Stimulated activated CD8-positive, alpha-beta memory T cell treated with anti-CD3 and anti-CD28 coated beads, Interleukin-4, amount 100 ng/mL, for 1 hour (primary cell): ENCODE measurements at places on chromosomes 6 and 20.

- no peak for DNase-seq
These were observed 247.8 kb downstream of the KCNQ5 start for GRCh38 chr6:72869621-72870020.

- DNase-seq: no peak
These were observed 3.2 kb downstream of the MDFI start for GRCh38 chr6:41641352-41641925.

DNA sequence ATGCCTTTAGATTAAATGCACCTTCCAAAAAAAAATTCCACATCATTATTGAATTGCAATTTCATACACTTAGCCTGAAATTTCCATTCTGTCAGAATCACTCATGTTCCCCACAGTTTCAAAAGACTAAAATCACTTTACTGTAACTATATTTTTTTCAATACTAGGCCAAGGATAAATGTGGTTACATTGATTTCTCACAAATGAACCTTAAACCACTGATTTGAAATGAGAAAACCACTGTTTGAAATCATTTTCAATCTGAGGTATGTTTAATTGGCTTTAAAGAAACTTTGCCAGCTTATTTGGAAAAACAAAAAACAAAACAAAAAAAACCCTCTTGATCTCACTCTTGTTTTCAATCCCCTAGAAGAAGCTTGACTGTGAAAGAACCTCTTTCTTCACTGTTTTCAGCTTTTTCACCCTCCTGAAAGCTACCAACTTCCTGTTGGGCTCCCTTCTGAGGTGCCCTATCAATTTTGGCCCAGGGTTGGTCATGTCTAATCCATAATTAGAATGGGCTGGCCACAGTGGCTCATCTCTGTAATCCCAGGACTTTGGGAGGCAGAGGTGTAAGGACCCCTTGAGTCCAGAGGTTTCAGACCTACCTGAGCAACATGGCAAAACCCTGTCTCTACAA, 242.5 kb downstream of the ADGRG6 start:
- no peak for DNase-seq

- DNase-seq: no peak
These were observed 1244.8 kb downstream of the EPHA7 start for GRCh38 chr6:92174398-92175073.

DNA sequence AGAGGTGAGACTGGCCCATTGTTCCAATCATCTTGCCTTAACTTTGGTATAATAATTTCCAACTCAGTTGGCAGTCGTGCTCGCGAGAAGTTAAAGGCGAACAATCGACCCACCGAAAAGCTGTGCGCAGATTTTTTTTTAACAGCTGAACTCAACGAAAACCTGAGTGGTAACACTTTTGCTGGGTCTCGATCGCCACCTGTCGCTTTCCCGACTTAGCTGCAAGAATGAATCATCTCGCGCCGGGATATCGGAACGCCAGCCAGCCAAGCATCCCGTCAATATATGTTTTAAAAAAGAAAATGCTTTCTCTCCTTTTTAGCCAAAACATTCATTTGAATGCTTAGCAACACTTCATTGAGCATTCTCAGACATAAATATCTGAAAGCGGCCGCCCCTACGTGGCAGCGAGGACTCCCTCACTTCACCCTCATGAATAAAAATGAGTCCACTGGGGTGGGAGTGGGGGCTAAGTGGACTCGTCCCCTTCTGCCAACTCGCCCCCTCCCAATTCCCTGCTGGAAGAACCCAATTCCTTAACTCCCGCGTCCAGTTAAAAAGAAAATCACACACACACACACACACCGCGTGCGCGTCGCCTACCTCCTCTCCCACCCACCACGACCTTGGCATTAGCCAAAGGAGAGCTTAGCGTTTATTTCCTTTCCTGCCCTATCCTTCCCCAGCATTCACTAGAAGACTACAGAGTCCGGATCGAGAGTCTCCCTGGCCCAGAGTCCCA, 1.5 kb downstream of the COL12A1 start:
- no peak for DNase-seq

DNA sequence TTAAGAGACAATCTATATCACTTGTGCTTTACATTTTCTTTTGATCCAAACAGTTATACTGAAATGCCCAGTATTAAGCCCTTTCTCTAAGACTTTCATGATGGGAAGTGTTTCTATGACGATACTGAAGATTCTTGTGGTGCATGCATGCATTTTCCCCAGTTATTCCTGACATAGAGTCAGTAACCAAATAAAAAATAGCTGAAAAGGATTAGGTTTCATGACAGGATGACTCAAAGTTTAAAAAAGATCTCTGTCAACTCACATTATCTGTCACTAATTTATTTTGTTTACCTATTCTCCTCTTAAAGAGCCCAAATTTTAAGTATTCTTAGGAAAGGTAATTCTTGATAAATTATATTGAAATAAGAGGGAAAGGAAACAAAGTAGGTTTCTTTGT, 98.4 kb downstream of the SESN1 start:
- DNase-seq: no peak

DNA sequence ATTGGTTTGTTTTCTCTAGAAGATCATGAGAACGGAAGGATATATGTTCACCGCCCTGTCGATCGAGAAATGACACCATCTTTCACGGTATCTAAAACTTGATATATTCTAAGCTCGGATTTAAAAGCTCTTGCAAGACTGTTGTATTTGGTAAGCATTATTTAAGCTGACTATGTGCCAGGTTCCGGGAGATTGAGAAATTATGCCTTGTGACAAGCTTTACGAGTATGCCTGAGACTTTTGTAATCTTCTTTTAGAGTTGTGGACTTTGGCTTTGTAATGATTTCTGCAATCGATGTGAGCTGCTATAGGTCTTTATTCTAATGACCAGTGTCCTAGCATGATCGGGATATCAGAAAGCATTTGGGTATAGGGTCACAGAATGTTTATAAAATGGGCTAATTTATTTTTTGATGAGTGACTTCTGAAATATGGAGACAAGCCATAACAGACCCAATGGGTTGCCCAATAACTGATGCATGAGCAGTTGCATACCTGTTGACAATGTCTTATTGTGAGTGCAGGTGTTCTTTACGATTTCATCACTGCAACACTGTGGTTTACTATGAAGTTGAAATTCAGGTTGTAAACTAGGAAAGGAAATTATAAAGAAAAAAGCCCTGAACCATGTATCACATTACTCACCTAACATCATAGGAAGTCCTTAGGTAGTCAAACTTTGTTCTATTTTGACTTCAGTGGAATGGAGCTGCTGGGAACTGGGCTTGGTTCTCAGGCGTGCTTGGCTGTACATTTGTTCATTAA, 14.0 kb downstream of the CDH26 start:
- no peak for DNase-seq

DNA sequence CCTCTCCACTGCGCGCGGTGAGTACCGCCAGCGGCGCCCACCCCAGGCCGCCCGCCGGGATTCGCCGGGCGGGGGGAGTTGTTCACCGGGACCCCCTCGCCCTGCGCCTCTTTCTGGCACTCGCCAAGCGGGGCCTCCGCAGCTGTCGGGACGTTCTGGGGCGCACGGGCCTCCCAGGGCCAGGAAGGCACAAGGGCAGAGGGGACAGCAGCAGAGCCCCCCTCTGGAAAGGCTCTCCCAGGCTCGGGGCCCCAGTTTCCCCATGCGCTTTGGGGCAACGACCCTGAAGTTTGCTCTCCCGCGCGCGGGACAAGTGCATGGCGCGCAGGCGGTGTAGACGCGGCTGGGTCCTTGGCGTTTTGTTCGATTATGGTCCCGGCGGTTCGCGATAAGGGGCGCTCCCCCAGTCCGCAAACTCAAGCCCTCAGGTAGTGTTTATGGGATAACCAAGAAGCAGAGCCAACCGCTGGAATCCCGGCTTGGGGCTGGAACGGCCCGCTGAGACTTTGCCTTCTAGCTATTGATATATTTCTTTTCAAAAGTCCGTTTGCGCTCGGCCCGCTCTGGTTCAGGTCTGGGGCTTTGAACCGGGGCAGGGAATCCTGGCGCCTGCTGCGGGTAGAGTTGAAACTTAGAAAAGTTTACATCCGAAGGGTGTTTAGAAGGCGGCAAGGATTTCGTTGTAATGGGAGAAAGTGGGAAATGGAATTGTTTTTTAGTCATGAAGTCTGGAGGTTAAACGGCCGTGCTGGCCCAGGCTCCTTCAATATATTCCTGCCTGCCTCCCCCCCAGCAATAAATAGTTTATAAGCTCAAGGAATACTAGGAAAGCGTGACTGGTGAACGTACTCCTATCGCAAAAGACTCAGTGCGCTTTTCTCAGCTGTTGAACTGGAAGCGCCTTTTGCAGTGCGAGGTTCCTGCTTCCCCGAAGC, 595 bp downstream of the EYA2 start:
- DNase-seq: no peak

GRCh38 chr20:50071039-50071888, 41.7 kb downstream of the UBE2V1 start:
- DNase-seq: peak; percentile 83

DNA sequence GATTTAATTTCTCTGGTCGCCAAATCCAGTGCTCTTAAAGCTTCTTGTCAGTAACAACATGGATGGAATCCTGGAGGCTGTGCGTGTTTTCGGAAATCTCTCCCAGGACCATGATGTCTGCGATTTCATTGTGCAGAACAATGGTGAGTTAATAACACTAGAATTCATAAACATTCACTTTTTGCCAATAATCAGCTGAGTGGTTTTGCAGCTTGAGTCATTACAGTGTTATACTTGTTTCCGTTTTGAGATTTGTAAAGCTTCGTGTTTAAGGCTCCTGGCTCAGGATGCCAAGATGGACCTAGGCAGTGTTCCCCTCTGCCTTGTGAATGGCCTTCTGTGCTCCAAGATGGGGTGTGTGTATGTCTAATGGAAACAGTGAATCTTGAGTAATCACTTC, 113.8 kb downstream of the ARMC2 start:
- no peak for DNase-seq

GRCh38 chr6:26269531-26270485, 95.2 kb upstream of the BTN3A2 start:
- DNase-seq: no peak

- DNase-seq: no peak
These were observed 99.7 kb upstream of the CEP85L start for GRCh38 chr6:118751072-118751471.

- DNase-seq: no peak
These were observed 95.3 kb downstream of the CLVS2 start for GRCh38 chr6:123091091-123091895.

- no peak for DNase-seq
These were observed 6.5 kb downstream of the NCOA7 start for GRCh38 chr6:125797120-125797885.

GRCh38 chr20:11329271-11329670, 588.4 kb upstream of the BTBD3 start:
- no peak for DNase-seq

- DNase-seq: no peak
These were observed 109.5 kb downstream of the TRIM27 start for GRCh38 chr6:28814032-28814976.

DNA sequence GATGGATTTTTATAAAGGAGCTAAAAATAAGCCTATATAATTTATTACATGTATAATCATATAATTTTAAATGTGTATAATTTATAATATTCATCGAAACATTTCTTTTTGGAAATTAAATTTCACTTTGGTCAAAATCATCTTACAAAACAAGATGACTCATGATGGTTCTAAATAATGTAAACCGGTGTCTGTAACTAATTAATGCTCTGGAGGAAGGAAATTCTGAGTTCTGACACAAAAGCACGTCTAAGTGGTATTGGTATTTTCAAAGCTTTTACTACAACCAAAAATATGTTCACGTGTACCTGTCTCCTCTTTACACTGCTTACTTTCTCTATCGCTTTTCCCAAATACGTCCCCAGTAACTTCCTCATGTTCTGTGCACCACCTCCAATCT, 134.1 kb downstream of the MTHFD1L start:
- no peak for DNase-seq

DNA sequence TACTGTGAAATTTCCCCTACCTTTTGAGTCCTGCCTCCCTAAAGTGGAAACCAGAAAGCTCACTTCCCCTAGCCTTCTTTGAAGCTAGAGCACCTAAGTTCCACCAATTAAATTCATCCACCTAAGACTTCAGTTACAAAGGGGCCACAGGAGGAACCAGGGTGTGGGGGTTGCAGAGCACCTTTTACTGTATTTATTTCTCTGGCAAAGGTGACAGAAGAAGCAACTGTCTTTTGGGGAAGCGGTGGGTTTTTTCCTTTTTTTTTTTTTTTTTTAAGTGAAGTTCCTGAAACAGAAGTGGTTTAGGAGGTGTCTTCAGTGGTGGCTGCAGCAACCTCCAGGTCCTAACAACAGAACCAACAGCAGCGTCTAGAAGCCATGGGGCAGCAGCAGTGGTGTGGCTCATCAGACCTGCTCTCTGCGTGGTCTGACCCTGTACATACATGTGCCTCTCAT, 13.1 kb downstream of the PSMB9 start:
- no peak for DNase-seq

GRCh38 chr6:157104803-157105202, 218.5 kb downstream of the TMEM242 start:
- no peak for DNase-seq

GRCh38 chr6:163355426-163355991, 59.0 kb upstream of the QKI start:
- DNase-seq: no peak

DNA sequence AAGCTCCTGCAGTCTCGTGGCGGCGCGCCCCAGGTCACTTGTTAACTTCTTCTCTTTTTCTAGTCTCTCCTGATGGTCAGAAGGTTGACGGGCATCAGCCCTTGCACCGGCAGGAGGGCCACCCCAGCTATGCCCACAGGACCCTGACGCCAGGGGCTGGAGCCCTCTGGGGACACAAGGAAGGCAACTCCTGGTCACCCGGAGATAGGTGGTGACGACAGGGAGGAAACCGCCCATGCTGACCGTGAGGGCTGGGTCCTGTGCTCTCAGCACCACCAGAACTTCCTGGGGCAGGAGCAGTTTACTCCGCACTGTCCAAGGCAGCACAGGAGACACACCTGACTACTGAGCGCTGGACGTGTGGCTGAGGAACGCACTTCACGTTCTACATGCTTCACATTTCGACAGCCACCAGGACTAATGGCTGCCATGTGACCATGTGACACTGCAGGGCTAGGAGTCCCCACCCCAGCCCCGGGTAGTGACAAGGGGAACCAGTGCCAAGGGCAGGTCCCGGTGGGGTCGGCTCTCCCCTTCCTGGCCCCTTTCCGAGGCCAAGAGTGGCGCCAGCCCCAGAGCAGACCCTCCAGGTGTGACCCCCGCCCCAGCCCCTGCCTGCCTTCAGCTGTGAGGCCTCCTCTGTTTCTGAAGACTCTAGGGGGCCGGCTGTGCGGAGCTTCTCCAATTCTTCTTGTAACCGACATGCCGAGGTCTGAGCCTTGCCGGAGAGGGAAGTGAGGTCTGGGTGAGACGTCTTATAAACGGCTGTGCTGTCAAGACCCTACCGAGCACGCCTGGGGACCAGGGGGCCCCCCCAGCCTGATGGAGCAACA, 45.2 kb downstream of the DSTN start:
- no peak for DNase-seq

DNA sequence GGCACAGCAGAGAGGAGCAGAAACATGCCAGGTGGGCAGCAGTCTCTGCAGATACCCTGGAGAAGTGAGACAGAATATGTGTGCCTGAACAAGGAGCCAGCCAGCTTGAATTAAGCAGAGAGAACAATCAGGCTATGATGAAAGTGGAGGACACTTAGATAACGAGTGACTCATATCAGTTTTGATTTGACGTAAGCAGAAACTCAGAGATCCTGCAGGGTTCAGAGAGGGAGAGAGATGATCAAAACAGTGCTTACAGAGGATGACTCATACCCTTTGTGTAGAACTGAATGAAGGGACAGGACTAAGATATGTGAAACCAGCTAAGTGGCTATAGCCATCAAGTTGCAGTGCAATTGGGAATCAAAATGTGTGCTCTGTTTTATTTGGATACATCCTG, 300.7 kb downstream of the TENT5A start:
- no peak for DNase-seq
